ENCODE measurements at places on chromosomes 12 and 14.

GRCh38 chr12:104352106-104352713, 48.7 kb downstream of the EID3 start:
- DNase-seq: no peak

- no peak for DNase-seq
Observed at GRCh38 chr14:100030452-100031153, 34.6 kb upstream of the EVL start.

DNA sequence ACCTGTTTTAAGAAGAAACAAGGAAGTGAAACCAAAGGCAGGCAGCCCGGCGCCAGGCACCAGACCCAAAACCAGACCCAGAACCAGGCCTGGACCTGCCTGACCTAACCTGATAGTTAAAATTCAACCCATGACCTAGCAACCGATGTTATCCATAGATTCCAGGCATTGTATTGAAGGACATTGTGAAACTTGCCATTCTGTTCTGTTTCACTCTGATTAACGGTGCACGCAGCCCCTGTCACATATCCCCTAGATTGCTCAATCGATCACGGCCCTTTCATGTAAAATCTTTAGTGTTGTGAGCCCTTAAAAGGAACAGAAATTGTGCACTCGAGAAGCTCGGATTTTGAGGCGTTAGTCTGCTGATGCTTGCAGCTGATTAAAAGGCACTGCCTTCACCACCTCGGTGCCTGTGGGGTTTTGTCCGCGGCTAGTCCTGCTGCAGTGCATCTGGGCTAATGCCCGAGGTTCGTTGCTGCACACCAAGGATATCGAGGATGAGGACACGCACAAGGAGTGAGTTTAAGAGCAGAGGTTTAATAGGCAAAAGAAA, 262.5 kb upstream of the TMEM132C start:
- no peak for DNase-seq

GRCh38 chr12:75774261-75775052, 257.1 kb downstream of the PHLDA1 start:
- DNase-seq: no peak
